ENCODE measurements at places on chromosomes 11 and 22.

DNA sequence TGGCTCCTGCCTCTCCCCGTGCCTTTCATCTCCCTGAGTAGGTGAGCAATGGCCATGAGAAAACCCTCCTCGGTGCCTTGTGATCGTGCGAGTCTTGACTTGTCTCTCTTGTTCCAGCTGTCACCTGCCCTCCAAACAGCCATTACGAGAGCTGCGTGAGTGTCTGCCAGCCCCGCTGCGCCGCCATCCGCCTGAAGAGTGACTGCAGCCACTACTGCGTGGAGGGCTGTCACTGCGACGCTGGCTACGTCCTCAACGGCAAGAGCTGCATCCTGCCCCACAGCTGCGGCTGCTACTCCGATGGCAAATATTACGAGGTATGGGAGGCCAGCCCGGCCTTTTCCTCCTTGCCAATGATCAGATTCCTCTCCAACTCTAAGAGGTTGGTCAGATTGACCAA lies 51.7 kb downstream of the TECTA start:
- DNase-seq = no peak

DNA sequence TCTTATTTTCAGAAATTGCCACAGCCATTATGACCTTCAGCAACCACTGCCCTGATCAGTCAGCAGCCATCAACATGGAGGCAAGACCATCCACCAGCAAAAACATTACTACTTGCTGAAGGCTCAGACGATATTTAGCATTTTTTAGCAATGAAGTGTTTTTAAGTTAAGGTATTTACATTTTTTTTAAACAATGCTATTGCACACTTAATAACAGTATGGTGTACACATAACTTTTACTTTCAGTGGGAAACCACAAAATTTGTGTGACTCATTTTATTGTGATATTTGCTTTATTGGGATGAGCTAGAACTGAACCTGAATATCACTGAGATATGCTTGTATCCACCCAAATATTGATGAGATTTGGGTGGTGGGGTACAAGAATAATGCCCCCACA lies 110.9 kb downstream of the TSPAN18 start:
- peak; percentile 77 for DNase-seq

- no peak for DNase-seq
Measured at GRCh38 chr22:32318361-32318760, 39.3 kb upstream of the RFPL3 start.

GRCh38 chr11:114553642-114554041 lies 6.0 kb downstream of the NXPE1 start:
- DNase-seq = no peak

GRCh38 chr11:117044287-117045035 lies 53.8 kb downstream of the SIK3 start:
- no peak for DNase-seq

DNA sequence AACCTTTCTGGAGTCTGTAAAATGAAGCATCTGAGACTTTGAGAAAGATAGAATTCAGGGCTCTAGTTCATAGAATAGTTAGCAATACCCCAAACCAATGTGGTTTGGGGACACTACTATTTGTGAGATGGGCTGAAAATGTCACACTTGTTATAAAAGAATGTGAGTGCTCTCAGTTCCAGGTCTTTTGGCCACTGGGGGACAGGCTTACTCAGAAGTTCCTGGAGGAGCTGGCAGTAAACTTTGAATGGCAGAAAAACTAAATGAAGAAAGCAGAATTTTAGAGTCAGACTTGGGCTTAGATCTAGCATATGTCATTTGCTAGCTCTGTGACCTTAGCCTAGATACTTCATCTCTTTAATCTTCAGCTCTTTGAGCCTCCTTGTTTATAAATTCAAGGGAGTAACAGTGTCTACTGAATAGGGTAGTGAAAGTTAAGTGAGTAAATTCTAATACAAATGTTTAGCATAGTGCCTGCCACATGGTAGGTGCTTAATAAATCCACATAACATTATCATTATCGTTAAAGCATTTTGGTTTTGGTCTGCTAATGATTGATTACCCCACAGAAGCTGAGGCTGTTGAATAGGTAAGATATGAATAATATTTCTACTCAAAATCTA lies 3.7 kb downstream of the LYVE1 start:
- DNase-seq = no peak

DNA sequence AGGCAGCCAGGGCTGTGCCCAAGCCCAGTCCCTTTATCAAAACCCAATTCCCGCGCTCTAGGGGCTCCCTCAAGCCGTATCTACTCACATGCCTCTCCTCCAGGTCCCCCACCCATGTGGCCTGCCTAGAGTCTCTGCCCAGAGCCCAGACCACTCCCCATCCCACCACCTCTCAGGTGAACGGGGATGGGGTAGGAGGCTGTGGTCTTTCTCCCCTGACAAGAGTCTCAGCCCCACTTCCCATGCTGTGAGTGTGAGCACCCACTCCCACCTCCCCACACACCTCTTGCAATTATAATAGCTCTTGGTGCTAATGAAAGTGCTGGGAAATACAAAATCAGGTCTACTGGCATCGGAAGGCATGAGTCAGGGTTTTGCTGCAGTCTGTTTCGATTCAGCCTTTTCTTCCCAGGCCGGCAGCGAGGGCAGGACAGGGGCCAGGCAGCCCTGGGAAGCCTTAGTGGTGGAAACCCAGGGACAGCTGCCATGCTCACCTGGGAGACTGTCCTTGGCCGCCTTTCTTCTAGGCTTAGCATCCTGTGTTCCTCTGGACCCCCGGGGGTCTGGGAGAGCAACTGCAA lies 16.7 kb upstream of the TMPRSS4 start:
- no peak for DNase-seq

DNA sequence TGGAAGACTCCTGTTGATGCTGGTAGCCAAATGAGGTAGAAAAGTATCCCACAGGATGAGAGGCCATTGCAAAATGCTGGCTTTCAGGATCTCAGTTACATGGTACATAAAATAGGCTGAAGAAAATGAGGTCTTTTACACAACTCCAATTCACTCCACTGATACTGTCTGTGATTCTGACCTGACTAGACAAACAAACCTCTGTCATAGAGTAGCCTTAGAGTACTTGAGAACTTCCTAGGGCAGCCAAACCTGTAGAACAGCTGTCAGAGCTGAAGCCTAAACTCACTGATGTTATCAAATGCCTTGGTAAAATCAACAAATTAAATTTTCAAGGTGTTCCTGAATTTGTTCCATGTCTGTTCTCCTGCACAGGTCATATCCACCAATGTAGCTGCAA lies 26.2 kb upstream of the POGLUT3 start:
- DNase-seq = no peak

DNA sequence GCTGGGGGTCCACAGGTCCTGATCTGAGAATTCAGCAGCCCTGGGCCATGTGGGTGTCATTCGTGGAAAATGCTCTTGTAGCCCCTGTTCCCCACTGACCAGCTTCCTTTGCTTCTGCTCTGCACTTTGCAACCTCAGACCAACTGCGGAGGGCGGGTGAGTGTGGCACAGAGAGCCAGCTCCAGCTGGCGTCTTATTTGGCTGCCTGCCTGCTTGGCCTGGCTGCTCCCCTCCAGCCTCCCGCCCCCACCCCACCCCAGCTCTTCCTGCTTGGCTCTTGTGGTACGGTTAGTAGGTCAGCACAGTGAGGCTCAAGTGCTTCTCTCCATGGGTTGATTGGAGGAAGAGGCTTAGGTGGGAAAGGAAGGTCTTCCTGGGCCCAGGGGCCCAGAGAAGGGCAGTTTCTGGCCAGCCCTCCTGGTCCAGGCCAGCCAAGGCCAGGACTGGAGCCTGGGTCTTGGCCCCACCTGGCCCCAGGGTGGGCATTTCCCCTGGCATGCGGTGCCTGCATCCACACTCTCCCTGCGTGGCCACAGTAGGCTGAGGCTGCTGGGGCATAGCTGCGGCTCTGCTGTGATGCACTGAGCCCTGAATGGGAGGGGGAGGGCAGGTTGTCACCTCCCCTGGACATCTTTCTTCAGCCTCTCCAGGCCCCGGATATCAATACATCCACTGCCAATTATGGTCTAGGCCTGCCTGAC lies 26.5 kb downstream of the MYO7A start:
- DNase-seq = no peak

DNA sequence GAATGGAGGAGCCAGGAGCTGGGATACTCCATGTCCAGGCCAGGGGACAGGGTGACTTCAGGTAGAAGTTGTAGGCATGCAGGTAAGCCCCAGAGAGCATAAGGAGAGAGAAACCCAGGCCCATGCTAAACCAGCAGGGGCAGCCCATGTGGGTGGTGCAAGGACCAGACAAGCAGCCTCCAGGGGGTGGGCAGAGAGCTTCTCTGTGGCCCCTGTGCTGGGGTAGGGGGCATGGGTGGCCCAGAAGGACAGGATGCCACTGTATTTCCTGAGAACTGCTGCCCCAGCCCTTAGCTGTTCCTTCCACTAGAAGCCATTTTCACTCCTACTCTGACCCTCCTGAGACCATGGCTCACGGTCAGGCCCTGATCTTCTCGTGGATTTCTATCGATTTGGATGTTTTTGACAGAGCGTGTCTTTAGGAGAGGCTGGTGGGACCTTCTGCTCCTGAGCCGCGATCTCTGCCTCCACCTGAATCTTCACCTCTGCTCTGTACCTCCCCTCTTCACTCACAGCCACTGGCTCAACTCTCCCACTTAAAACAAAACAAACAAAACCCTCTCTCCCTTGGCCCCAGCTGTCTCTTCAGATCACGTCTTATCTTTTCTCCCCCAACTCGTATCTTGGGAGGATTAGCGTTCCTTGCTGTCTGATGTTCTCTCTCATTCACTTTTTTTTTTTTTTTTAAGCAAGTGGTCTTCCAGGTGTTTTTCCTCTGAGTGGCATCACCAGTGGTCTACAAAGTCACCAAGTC lies 112.2 kb downstream of the NECTIN1 start:
- DNase-seq = no peak

DNA sequence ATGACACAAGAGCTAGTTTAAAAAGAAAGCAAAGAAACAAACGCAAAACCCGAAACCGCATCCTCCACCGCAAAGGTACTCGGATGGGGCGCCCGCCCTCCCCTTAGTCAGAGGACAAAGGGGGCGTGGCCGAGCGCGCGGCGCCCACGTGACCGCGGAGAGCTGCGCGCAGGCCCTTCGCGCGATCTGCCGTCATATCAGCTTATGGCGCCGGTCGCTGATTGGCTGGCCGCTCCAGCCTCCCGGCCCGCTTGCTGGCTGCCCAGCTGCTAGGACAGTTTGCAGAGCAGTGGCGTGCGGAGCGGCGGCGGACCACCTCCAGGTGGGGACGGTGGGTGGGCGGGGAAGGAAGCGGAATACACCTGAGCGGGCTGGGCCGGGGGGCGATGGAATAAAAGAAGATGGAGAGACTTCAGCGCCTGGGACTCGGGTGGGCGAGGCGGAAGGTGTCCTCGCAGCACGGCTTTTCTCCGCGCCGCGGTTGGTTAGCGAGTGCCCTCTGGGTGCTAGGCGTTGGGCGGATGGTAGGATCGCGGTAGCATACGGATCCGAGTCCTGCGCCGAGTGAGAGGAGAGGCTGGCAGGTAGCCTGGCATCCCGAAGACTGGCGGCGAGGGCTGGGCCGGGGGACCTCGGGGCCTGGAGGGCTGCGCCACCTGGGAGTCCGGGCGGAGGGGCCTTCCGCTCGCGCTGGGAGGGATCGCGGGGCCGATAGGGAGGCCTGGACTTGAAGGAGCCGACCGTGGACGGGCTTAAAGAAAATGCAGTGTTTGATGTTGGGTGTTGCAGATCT lies at the start of gene SC5D:
Gene SC5D (plus strand): TSS at position 277 of the 793 bp plus-strand sequence. CDS start 10,605 bp downstream, outside the sequence.
- DNase-seq = peak; percentile 91

DNA sequence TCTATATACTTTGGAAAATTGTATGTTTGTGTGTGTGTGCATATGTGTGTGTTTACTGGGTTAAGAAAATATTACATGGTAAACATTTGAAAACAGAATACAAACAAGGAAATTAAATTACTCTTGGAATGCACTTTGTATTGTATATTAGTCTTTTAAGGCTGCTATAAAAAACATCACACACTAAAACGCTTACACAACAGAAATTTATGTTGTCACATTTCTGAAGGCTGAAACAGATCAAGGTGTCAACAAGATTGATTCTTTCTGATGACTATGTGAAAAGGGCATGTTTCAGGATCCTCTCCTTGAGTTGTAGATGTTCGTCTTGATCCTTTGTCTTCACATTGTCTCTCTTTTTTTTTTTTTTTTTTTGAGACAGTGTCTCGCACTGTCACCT lies 149.1 kb upstream of the CNTN5 start:
- no peak for DNase-seq

DNA sequence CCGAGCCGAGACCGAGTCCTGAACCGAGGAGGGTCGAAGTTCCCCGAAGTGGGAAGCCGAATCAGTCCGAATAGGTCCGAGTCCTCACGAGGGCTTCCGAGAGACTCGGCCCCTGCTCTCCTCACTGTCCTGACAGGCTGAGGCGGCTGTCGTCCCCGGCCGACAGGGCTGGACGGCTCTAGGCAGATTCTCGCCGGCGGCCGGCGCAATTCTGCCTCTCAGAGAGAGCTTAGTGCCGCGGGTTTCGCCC lies 191 bp upstream of the DEAF1 start:
- no peak for DNase-seq

DNA sequence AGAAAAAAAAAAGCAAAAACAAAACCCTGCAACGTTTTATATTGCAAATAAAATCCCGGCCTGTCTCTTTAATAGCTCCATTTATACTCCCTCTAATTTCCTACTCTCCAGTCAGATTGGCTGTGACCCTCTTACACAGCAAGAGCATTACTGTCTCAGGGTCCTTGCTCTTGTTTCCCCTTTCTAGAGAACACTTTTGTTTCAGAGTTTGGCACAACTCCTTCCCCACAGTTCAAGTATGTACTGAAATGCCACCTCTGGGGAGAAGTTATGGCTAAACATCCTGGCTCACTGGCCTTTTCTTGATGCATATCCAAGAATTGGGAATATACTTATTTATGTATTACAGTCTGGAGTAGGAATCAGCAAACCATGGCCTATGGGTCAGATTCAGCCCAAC lies 2.6 kb downstream of the CASP12 start:
- no peak for DNase-seq

DNA sequence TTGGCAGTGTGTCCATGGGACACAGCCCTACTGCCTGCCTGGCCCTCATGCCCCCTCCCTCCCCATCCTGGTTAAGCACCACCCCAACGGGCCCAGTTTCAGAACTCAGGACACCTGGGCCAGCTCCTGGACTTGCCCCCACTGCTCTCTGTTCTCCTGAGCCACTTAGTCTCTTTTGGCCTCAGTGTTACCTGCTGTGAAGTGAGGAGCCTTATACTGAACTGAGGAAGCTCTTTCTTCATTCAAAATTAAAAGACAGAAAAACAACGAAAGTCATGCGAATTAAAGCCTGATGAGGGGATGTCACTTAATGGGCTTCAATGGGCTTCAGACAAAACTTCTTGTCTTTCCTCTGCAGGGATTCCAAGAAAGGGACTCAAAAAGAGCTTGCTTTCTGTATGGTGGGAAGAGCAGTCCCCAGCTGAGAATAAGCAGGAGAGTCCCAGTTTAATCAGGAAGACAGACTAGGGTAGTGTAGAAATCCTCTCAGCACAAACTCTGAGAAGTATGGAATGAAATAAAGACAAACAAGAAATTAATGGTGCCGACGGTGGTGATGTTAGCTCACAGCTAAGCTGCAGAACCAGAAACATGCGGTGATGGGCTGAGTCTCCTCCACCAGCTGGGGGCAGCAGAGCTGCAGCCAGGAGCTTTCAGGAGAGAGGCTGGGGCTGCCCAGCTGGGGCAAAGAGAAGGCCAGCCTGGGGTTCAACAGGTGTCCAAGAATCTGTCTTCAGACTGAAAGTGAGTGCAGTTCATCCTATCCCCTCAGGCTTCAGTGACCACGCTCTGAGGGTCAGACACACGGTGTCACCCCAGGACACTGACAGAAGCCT lies 101.0 kb downstream of the GGTLC2 start:
- peak; percentile 6 for DNase-seq
